ENCODE measurements at places on chromosomes 3 and 15. TPM values are rescaled to one million over a fixed set of nuclear protein-coding genes. Genes with fewer than 3 reads are reported as not detected.
A peak's percentile ranks its signal among the peaks of the same experiment; 100 is the strongest.

- no peak for DNase-seq
Measured at GRCh38 chr3:16884748-16885592, at the start of gene PLCL2. Gene PLCL2, plus strand, starts transcription at chr3:16884955. Its CDS starts 85 bp downstream, at chr3:16885040.

- no peak for DNase-seq
Measured at GRCh38 chr15:59419170-59419569, 18.8 kb upstream of the FAM81A start.

DCBLD2 gene
- 226 TPM for polyA plus RNA-seq

GRCh38 chr3:65284961-65285360 is 597.2 kb upstream of the ADAMTS9 start:
- no peak for DNase-seq

- DNase-seq: no peak
Measured at GRCh38 chr3:158479051-158479450, 91.9 kb upstream of the MLF1 start.

DNA sequence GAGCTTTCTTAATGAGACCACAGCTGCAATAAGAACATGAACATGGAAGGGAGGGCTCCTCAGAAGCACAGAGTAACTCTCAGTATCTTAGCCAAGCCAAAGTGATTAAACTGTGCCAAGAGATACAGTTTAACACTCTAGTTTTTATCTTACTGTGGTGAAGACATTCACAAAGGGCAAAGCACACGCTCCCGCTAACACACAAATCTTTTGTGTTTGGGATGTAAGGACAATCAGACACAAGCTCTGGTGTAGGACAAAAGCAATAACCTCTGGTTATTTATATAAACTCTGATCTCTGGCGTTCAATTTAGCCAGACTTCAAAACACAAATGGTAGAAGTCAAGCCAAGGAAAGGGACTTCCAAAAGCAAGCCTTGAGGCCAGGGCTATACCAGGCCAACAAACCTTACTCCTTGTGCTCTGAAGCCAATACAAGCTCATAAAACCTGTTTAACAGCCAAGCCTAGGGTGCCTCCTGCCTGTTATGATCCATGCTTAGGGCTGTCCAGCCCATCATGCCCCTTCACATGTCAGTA is 27.8 kb downstream of the DPH3 start:
- no peak for DNase-seq

DNA sequence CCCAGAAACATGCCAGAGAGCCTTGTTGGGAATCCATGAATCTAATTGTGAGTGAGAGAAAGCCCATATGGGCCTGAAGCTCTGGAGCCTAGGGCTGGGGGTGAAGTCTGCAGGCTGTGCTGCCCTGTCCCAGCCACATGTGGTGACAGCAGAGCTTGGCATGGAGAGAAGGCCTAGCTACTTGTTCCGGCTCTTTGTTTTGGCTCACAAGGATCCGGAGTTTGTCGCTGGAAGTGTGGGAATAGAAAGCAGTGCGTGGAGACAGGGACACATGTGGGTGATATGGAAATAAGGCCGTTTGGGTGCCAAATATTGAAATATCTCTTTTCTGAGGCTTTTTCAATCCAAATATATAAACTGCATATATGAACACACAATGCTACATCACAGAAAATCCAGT is 78.2 kb downstream of the CLSTN2 start:
- DNase-seq: no peak

DNA sequence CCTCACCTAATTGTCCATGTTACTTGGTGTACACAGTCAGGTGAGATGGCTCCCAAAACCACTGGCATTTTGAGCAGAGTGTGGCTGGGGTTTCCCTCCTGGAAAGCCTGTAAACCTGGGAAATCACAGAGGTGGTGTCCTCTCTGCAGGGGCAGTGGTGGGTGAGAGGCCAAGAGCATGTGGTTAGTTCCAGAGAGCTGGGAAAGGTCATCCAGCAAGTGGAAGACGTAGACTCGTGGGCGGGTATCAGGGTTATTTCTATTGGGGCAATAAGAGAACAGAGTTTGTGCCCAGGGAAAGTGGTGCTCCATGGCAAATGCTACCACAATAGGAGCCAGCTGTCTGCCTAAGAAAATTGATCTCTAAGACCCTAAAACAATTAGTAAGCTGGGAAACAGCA is 44.6 kb upstream of the LIMD1 start:
- DNase-seq: no peak

DNA sequence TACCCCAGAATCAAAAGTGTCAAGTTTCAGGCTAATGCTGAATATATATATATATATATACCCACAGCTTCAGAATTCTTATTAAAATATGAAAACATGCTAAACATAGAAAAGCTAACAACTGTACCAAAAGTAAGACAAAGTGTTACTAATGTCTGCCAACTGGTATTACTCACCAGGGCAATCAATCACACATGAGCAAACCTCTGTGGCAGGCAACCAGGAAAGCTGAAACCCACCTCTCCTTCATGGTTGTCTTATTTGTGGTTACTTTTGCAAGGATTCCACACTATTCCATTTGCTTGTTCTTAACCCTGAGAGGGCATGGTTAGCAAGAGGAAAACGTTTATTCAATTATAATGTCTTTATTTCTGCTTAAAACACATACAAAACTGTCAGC is 512.3 kb upstream of the MDFIC2 start:
- no peak for DNase-seq

GRCh38 chr3:12175137-12175593 is 16.5 kb upstream of the TIMP4 start:
- DNase-seq: no peak

GRCh38 chr3:46935168-46935858 is 41.2 kb downstream of the CCDC12 start:
- peak; percentile 93 for DNase-seq

- no peak for DNase-seq
Measured at GRCh38 chr3:66336333-66336766, 115.5 kb downstream of the SLC25A26 start.

TICRR gene
- polyA plus RNA-seq: 2.9 TPM

DNA sequence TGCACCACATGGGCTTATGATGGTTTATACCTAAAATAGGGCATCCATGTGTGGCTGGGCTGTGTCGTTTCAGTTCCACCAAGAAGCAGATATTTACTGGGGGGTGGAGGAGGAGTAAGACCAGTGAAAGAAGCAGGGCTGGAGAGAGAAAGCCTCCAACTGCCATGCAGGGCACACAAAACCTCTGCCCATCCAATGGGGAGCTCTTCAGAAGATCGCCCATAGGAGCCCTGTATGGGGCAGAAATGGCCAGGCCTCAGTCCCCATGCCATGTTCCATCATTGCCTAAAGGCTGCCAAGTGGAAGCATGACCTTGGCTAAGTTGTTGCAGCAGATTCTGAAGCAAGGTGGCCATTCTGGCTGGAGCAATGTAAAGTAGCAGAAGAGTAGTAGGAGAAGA is 277.0 kb downstream of the MEX3B start:
- DNase-seq: no peak

GRCh38 chr3:179666436-179667035 is 13.7 kb downstream of the USP13 start:
- DNase-seq: no peak
